ENCODE measurements at places on chromosomes 5 and 9. TPM values are rescaled to one million over a fixed set of nuclear protein-coding genes. Genes with fewer than 3 reads are reported as not detected.

- DNase-seq = no peak
Observed at GRCh38 chr5:103117471-103117991, 2.4 kb downstream of the GIN1 start.

Gene PCDHGC3
- total RNA-seq = 77.7 TPM

Gene EGFLAM
- total RNA-seq = 18.4 TPM

DNA sequence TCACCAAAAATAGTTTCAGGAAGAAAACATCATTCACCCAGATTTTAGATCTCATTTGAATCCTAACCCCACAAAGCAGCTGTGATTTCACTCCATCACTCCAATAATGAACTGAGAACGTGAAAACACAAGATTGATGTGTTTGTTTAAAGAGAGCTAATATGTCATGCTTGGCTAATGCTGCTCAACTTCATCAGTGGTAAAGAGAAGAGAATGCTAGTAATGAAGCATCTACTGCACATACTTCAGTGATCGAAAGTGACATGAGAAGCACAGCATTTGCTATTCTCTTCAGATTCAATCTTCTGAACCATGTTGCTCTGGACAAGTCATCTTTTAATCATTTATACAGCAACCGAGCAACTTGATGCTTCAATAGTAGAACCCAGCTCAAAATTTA, 874.7 kb downstream of the EFNA5 start:
- DNase-seq = no peak

DNA sequence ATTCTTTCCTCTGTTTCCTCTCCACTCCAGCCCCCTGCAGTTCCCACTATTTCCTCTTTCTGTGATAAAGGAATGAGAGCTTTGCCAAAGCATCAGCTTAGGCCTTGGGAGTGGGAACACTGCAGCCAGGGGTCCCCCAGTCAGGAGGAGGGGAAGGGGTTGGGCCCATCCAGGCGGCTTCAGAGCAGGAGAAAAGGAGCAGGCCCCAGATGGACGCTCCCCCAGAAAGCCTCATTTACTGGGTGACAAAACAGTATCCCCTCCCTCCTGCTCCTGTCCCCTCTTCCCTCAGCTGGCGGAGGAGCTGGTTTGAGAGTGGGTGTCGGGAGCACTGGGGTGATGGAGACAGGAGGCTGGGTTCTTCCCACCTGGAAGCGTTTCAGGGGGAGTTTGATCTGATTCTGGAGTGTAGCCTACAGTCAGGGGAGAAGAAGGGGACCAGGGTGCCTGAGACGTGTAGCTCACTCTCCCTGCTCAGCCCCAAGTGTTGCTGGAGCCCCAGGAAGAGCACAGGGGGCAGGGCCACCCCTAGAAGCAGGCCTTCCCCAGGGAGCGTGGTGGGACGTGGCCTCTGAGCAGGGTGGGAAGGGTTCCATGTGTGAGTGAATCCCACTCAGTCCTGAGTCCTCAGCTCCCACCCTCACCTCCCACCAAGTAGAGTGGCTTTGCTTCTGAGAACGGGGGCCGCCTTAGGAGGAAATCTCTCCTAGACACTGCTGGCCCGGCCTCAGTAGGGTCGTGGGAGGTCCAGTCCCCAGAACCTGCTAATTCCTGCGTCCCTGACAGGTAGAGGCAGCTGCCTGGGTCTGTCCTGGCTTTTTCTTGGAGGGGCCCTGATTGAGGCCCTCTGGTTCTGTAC, 173.1 kb downstream of the CACNA1B start:
- DNase-seq = no peak
